ENCODE measurements at places on chromosomes 3 and 15. TPM values are rescaled to one million over a fixed set of nuclear protein-coding genes. Genes with fewer than 3 reads are reported as not detected.

The APEH gene
- 240 TPM for total RNA-seq

The MST1R gene
- total RNA-seq = 29.2 TPM

The GRM7 gene
- total RNA-seq = not detected

The TTLL13 gene
- not detected for total RNA-seq

The TGM5 gene
- total RNA-seq = 0.21 TPM

The KLHL40 gene
- total RNA-seq = not detected

The LCTL gene
- not detected for total RNA-seq

The PPARG gene
- 17.7 TPM for total RNA-seq

The CCR8 gene
- not detected for total RNA-seq

The GNAT1 gene
- not detected for total RNA-seq

The GOLGA6L24 gene
- not detected for total RNA-seq

The HGD gene
- total RNA-seq = 3.4 TPM

The LAMB2 gene
- 328 TPM for total RNA-seq

The BNC1 gene
- 69.3 TPM for total RNA-seq

Measured in tracheal epithelial cell (primary cell).